ENCODE measurements at places on chromosomes 1 and 21.

DNA sequence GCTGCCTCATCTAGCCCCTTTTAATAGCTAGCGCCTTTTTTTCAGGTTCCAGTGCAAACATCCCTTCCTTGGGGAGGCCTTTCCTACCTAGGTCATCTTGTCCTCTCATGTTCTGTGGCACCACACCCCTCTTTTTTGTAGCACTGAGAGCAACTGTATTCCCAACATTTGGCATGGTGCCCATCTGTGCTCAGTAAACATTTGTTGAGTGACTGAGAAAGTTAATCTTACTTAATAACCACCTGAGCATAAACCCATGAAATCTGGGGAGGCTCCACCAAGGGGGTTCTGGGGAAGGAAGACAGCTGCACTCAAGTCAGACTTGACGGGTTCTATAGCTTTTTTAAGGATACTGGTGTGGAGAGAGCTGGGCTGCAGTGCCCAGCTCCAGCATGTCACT is 90.0 kb downstream of the NOS1AP start:
- no peak for DNase-seq

DNA sequence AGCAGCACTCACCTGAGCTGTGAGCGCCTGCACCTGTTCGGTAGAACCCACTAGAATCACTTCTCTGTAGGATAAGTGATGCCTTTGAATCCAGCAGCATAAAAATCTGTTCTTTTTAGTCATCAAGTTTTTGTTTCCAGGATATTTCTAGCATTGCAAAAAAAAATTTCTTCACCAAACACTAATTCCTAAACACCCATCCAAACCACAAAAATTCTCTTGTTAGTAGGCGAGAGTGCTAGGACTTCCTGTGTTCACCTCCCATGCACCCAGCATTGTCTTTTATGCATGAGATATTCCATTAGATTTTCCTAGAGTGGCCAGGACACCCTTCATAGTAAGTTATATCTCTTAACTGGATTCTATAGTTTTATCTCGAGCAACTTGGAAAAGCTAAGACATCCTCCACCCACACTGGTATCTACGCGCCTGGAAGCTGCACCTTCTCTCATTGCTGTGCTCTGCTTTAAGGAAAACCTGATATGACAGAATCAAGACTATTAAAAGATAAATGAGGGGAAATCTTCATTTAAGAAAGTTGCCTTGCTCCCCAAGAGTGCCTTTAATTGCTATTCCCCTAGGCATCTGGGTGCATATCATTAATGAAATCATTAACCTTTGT is 12.3 kb downstream of the SERTAD4 start:
- DNase-seq: peak; percentile 50

DNA sequence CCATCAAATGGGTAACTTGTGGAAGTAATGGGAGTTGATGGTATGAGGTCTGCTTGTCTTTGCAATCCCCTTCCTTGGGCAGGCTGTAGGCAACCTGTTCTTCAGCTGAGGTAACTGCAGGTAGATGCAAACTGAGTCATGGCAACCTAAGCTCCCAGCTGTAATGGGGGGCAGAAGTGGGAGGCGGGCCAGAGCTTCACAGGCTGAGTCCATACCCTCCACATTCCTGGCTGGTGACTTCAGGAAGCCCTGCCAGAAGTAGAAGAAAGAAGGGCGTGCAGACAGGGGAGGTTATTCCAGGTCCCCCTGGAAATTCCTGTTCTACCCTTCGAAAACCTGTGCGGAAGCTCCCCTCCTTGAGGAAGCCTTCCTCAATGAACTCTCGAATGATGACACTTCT is 44.9 kb downstream of the ARHGEF11 start:
- DNase-seq: no peak

GRCh38 chr1:210978316-210978973 is 155.5 kb downstream of the KCNH1 start:
- DNase-seq: no peak

DNA sequence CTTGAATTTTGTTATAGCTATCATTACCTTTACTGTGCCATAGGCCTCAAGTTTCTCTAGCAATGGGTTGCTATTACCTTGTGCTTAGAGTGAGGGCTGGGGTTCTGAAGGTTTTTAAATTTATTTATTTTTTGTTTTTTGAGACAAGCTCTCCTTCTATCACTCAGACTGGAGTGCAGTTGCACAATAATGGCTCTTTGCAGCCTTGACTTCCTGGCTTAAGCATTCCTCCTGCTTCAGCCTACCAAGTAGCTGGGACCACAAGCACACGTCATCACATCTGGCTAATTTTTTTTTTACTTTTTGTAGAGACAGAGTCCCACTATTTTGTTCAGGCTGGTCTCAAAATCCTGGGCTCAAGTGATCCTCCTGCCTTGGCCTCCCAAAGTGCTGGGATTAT is 41.5 kb downstream of the SNX27 start:
- no peak for DNase-seq

DNA sequence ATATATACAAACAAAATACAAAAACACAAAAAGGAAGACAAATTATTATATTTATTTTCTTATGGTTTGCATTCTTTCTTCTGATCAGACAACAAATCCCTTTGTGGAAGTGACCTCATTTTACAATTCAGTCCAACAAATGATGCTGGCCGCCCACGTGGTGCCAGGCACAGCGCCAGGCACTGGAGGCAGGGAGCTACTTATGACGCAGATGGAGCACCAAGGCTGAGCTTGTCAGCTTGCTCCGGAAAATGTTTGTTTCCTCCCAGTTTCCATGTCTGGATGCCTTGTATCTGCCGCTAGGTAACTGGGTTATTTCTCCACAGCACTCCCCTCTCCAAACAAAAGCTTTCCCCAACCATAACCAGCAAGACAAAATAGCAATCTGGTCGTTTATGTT is 30.7 kb upstream of the CD34 start:
- no peak for DNase-seq

GRCh38 chr1:34176830-34177603 is at the start of gene C1orf94:
Gene C1orf94, plus strand, starts transcription at chr1:34176907. Its CDS starts 883 bp downstream, at chr1:34177790.
- no peak for DNase-seq

DNA sequence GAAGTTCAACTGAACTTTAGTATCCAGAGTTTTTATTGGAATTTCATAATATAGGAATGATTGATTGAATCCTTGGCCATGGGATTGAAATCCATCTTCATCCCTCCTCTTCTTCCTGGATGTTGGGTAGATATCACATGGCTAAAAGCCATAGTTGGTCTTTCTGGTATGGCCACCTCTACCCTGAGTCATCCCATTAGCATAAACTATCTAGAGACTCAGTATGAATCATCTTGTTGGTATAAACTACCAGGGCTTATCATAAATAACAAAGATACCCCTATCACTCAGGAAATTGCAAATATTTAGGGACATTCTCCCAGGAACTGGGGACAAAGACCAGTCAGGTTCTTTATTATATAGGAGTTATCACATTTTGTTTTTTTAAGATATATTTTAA is 21.2 kb upstream of the ZP4 start:
- DNase-seq: no peak

GRCh38 chr1:8874230-8875201 is 4.0 kb downstream of the ENO1 start:
- no peak for DNase-seq

DNA sequence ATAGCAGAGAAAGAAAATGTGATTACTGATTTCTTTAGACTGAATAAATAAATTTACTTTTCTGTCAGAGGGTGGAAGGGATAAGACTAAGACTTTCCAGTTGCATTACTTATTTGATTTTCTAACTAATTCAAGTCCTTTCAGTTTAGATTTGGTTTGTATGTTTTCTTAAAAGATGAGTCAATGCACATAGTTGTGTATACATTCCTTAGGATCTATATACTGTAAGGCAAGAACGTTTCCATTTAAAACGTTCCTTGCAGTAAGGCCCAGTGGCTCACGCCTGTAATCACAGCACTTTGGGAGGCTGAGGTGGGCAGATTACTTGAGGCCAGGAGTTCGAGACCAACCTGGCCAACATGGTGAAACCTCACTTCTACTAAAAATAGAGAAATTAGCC is 14.5 kb upstream of the SERTAD4 start:
- DNase-seq: no peak

DNA sequence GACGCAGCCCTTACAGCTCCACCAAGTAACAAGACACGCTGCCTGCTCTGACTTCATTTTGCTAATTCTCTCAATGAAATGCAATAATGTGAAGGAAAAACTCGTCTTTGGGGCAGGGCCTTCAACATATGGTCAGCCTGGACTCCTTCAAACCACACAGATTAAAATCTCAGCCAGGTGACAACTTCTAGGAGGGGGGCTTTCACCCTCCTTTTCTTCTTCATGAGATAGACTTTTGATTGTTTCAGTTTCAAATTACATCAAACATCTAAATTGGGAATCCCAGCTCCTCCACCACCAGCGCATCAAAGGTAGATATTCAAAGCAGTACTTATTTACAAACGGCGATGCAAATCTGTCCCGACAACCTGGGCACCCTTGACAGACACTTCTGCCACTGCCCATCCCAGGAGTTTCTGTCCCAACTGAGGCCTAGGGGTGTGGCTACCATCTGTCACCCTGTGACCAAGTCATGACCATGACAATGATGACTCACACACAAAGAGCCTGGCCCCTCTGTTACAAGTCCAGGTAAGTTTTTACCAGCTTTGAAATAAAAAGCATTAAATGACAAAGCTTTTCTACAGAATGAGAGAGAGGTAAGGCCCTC is 29.7 kb downstream of the SSBP3 start:
- DNase-seq: no peak

GRCh38 chr1:210600421-210601159 is 271.9 kb downstream of the HHAT start:
- DNase-seq: no peak

DNA sequence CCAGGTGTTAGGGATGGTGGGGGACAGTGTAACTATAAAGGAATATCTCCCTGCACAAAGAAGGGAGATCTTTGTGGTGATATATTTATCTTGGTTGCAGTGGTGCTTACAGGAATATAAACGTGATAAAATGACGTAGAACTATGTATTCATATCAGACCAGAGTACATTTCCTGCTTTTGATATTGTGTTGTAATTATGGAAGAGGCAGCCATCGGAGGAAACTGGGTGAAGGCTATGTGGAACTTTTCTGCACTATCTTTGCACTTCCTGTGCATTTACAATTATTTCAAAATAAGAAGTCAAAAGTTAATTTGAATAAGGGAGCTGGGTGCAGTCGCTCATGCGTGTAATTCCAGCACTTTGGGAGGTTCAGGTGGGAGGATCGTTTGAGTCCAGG is 37.6 kb downstream of the NDUFS5 start:
- DNase-seq: no peak

GRCh38 chr1:213333121-213333520 is 282.1 kb downstream of the RPS6KC1 start:
- no peak for DNase-seq

DNA sequence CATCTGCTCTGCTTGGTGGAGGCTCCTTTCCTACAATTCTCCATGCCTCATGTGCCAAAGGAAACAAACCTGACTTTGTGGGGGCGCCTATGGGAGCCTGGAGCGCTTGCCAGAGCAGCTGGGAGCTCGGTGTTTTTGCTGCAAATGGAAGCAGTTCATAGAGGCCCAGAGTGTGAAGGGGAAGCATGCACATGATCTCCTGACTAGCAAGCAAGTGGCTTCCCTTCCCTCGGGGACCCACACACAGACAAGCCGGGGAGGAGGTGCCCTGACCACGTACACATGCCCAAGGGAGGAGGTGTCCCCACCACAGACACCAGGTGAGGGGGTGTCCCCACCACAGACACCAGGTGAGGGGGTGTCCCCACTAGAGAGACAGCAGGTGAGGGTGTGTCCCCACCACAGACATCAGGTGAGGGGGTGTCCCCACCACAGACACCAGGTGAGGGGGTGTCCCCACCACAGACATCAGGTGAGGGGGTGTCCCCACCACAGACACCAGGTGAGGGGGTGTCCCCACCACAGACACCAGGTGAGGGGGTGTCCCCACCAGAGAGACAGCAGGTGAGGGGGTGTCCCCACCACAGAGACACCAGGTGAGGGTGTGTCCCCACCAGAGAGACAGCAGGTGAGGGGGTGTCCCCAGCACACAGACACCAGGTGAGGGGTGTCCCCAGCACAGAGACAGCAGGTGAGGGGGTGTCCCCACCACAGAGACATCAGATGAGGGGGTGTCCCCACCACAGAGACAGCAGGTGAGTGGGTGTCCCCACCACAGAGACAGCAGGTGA is 106.8 kb downstream of the CRYAA start:
- no peak for DNase-seq

GRCh38 chr1:164561472-164561871 is 2.5 kb downstream of the PBX1 start:
- DNase-seq: peak; percentile 10

- no peak for DNase-seq
These were observed 78.3 kb upstream of the BCL9 start for GRCh38 chr1:147463022-147463421.

GRCh38 chr1:153750026-153750995 is 22.5 kb downstream of the INTS3 start:
- no peak for DNase-seq

GRCh38 chr1:62436039-62436465 is 797 bp upstream of the USP1 start:
- no peak for DNase-seq

- DNase-seq: no peak
These were observed 252.9 kb upstream of the NR5A2 start for GRCh38 chr1:199774433-199775089.

DNA sequence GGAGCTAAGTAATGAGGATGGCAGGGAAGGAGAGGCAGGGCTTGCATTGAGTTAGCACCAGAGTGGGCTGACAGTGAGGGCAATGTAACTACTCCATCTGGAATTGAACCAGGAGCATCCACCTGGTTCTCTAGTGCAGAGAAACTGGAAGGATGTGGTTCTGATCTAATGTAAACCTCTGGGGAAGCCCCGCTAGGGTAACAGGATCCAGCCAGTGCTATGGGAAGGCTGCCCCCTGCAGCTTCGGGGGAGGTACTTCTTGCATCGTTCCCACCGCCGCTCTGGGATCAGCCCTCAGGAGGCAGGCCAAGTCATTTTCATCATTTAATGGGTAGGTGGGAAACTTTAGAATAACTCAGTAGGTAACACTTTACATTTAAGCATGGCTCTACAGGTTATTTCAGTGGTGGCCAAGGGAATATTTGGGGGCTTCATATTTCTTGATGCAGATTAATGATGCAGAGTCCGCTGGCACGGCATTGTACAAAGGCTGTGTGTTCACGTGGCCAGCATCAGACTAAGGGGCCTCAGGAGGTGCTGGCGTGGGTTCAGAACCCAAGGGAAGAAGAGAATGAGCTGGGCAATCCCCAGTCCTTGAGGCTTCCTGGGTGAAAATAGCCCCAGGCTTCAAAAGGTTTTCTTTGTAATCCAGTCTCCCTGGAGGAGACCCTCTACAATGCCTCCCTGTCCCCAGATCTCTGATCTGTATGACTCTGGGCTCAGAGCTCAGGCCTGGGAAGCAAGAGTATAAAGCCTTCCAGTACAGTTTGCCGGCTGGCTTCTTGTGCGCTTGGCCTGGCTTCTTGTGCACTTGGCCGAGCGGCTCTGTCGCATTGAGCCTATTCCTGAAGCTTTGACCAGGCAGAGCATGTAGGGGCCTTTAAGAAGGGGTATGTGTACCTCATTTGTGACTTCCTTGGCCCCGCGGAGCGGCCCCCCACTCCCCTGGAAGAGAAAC is 26.4 kb upstream of the KAZN start:
- no peak for DNase-seq

- no peak for DNase-seq
These were observed 173.5 kb downstream of the PSMG1 start for GRCh38 chr21:39009587-39010225.

Data from SJSA1 (cell line).